ENCODE measurements at places on chromosomes 11 and 22.
A peak's percentile ranks its signal among the peaks of the same experiment; 100 is the strongest.

DNA sequence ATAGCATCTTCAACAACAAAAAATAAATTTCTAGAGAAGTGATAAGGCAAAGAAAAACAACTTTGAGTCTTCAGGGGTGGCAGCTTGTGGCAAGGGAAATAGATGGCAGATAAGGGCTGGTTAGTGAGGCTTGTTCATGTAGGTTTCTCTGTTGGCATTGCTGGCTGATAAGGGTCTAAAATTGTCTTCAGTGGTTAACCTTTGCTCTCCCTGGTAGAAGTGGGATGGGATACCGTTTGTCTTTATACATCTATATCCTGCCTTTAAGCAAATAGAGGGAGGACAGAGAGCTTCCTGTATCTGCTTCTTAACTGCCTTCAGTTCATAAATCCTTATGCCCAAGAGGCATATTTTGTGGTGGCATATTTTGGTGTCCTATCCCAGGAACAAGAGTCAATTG lies 57.1 kb downstream of the TRAF6 start:
- peak; percentile 26 for DNase-seq

- DNase-seq: peak; percentile 66
These were observed 52.5 kb downstream of the TRIM44 start for GRCh38 chr11:35714882-35715627.

GRCh38 chr11:12757416-12757815 lies 83.2 kb downstream of the TEAD1 start:
- DNase-seq: no peak

- DNase-seq: no peak
These were observed 26.0 kb upstream of the FADD start for GRCh38 chr11:70176940-70177689.

- no peak for DNase-seq
These were observed 18.4 kb upstream of the RPS3 start for GRCh38 chr11:75380716-75381420.

- no peak for DNase-seq
These were observed 33.0 kb downstream of the CCDC34 start for GRCh38 chr11:27329867-27330632.
